T-helper 9 cell (primary cell): ENCODE measurements at places on chromosomes 7 and 10.

- no peak for DNase-seq
Measured at GRCh38 chr7:155667241-155667829, 22.9 kb downstream of the RBM33 start.

DNA sequence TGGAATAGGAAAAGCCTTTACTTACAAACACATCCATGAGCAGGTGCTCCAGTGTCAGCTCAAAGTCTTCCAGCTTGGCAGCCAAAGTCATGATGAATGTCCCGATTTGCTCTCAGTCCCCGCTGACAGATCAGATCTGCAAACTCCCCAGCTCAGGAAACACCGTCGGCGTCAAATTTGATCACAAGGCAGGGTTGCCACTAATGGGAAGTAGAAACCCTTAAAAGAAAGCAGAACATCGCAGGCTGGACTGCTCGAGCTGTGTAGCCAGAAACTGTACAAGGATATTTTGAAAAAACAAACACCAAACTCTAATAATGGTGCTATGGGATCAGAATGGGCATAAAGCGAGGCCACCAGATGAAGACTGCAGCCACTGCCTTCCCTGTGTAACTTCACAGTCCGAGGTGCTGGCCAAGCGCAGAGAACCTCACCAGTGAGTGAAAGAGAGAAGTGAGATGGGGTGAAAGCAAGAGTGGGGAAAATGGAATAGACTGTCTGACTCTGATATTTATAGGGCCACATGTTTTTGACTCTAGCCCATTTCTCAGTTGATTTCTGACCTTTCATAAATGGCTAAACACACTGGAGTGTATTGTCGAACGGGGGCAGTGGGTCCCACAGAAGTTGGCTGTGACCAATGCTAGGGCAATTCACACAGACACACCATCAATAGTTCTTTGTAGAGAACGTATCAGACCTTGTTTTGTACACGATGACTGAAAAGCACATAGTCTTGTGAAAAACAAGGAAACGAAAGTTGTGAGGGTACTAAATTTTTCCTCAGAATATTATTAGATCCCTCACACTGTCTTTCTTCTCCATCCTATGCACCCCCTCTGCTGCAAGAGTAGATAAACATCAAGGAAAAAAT, 306.2 kb downstream of the FRMD4A start:
- DNase-seq = no peak

DNA sequence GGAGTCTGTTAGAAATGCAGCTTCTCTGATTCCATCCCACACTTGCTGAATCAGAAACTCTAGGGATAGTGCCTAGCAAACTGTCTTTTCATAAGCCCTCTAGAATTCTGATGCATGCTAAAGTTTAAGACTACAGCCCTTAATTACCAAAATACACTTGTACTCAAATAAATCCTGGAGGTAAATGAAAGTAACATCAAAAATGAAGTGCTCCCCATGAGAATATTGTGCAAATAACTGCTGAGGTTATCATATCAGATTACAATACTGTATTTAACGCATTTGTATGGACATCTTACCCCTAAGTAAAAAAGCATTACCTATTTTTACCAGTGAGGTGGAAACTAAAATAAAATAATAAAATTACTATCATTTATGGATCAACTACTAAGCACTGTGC, 104.7 kb downstream of the CHCHD3 start:
- no peak for DNase-seq

DNA sequence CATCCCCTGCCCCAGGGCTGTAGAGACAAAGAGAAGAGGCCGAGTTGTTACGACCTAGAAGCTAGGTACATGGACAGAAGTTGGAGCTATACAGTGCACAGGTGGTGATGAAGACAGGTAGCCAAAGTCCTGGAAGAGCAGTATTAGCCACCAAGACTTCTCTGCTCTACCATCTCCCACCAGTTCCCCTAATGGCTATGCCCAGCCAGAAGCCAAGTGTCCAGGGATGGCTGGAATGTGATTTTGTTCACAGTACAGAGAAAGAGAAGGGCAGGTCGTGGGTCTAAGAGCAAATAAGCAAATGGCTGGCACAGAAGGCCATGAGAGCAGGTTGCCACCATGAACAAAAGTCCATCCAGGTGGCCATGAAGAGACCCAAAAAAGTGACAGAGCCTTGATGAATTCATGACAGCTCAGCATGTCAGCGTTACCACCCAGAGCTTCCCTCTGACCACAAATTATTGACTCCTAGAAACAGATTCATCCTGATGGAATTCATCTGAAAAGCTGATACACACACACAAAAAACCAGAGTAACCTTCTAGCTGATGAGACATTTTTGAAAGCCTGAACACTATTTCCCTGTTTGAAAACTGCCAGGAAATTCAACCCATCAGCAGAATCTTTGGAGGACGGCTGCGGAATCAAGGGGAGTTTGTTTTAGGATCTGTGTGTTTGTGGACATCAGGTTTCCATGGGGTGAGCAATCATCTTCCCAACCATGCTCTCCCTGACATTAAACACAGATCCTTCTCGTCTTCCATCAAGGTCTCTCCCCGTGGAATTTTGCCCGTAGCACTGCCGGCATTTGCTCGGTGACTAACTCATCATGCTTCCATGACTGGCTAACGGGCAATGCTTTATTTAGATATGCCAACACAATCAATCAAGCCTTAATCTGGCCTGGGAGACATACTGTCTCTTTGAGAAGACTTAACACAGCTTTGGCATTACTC, 906.7 kb upstream of the AUTS2 start:
- DNase-seq = no peak

DNA sequence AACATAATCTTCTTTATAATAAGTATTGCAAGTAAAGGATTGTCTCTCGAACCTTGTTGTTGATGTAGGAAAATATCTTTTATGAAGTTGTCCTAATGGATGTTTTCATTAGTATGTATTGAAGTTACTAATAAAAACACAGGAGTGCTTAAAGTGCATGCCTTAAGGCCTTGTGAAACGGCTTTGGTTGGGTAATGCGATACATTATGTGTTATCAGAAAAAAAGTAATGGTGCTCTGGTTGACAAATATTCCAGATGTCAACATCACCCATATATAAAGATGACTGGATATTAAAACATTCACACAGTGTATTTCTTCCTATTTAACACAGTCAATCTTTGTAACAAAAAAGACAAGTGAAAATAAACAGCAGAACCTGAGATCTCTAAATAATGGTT, 310.7 kb downstream of the PRKG1 start:
- DNase-seq = no peak

DNA sequence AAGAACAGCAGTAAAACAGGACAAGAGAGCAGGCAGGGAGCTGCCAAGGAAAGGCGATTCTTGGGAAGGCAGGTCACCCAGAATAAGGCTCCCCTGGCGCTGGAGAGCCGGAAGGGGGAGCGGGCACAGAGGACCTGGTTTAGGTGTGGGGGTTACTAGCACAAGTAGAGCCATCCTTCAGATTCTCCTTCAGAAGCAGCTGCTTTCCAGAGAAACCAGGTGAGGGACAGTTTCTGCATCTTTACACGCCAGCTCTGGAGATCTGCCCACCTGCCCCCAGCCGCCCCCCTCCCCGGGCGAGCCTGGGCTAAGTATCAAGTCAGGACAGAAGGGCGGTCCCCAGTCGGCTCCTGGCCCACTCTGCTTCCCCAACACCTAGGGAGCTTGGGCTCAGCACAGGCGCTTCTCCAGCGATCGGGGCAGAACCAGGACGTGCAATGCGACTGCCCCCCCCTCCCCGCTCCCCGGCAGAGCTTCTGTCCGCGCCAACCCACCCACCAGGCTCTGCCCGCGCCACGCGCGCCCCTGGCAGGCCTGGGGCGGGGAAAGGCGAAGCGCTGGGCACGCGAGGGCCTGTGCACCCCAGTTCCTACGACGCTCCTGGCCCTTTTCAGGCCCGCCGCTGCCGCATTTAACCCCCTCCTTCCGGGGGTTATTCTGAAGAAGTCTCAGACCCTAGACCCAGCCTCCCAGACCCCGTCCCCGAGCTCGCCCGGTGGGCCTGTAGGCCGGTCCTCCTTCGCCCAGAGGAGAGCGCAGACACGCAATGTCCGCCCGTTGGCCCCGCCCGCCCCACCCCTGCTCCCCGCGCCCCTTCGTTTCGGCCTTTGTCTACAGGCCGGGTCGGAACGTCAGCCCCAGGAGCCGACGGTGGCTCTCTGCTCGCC, 4.4 kb upstream of the EN2 start:
- no peak for DNase-seq

DNA sequence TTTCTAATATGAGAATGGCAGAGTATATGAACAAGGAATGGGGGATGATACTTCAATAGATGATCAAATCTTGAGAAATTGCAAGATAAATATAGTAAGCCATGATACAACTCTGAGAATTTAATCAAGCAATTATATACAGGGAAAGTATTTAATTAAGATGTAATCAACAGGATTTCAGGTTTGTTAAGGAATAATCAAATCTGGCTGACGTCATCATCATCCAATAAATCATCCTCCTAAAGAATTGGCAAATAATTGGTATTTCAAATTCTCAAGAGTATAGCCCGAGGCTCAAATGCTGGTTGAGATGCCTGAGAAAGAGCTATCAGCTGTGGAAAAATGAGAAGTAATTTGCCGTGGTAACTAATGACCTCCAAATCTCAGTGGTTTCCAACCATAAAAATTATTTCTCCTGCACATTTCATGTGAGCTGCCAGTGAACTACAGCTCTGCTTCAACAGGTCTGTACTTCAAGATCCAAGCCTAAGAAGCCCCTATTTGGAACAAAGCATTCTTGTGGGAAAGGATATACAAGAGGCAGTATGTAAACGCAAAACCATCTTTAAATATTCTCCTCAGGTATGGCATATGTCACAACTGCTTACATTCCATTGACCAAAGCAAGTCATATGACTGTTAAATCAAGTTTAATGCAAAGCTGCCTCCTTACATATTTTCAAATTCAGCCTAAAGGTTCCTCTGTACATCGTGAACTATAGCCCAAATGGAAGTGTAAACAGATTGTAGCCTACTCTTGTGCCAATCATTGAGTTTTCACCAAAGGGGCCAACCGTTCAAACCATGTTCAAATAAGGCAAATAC, 503.0 kb downstream of the KIF20B start:
- no peak for DNase-seq

- DNase-seq = no peak
Measured at GRCh38 chr10:110845756-110846620, 25.7 kb upstream of the PDCD4 start.

DNA sequence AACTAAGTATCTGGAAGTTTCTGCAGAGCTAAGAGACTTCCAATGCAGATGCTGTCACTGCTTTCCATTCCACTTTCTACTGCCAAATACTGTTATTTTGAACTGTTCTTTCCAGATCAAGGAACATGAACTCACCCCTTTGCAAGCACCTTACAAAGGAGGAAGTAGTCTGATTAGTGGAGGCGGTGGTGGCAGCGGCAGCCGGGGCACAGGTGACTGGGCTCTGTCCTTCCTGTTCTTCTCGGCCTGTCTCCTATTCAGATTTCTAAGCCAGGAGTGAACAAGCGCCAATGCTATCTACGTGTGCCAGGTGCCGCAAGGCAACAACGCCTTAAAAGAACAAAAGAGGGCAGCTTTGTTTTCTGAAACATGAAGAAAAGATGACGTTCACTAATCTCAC, 44.9 kb downstream of the BEND7 start:
- no peak for DNase-seq

DNA sequence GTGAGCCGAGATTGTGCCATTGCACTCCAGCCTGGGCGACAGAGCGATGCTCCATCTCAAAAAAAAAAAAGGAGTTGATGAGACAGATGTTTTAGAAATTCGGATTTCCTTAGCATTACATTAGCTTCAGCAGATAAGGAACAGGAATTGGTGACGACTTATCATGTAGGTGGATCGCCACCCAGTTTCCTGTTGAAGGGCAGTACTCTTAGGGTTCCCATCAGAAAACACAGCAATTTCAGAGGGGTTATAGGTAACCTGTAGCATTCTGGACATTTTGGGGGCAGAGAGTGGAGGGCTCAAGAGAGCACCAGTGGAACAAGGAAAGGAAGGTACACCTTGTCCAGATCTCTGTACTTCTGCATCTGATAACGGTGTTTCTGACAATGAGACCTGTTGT, 146.4 kb upstream of the NOBOX start:
- no peak for DNase-seq

DNA sequence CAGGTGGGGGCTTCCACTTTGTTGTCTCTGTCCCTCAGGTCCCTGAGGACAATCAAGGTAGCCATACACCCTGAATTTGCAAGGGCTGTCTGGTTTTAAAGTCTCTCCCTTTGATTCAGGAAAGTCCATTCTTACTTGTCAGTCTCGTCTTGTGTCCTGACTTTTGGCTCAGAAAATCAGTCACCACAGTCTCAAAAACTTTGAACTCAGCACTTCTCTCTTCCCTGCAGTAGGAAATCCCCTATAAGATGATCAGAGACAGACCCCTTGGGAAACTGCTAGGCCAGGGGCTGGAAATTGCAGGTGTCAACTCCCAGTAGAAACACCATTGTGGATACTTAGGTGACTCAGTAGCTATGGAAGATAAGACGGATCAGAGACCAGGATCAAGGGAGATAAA, 73.1 kb downstream of the CDC123 start:
- no peak for DNase-seq

- no peak for DNase-seq
Measured at GRCh38 chr10:49175587-49176309, 12.4 kb downstream of the TMEM273 start.

- no peak for DNase-seq
Measured at GRCh38 chr7:76233538-76234281, 32.0 kb downstream of the SRRM3 start.

DNA sequence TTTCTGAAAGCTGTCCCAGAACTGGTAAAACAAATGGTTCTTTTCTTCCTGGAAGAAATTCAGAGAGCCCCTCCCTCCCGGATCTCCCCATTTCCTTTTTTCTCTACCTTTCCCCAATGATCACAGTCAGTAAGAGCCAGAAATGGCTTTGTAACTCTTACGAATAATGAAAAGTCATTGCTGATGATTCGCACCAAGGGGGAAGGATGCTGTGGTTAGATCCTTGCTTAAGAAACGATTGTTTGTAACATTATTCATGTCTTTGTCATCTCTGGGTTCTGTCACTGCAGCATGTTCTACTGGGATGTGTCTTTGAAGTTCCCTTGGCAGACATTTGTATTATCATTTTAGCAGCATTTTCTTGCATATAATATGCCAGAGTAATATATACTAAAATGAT, 138.9 kb downstream of the CACNB2 start:
- DNase-seq = no peak

DNA sequence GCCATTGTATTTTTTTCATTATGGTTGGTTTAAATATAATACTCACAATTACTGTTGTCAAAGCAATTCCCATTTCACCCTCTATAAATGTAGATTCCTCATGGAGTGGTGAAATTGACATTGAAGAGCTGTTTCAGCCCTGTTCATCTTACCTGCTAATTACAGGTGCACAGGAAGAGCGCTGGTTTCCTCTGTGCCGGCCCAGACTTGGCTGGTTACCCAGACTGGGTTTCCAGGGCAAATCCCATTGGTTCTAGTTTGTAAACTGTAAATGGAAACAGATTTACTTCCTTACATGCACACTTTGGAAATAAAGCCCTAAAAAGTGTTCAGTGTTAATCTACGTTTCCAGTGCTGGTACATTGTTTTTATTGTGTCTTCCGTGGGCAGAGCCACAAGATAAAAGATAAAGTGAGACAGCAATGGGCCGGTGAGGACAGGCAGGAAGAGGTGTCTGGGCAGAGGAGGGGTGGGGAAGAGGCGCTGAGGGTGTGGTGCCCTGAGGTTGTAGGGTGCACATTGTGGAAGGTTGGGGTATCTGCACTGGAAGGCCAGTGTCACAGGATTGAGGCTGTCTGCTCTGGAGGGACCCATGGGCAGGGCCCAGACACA, 71.6 kb upstream of the ZPBP start:
- DNase-seq = no peak

GRCh38 chr7:124031919-124032318, 948 bp downstream of the TMEM229A start:
- no peak for DNase-seq
